ENCODE measurements at places on chromosomes 6 and 20.

DNA sequence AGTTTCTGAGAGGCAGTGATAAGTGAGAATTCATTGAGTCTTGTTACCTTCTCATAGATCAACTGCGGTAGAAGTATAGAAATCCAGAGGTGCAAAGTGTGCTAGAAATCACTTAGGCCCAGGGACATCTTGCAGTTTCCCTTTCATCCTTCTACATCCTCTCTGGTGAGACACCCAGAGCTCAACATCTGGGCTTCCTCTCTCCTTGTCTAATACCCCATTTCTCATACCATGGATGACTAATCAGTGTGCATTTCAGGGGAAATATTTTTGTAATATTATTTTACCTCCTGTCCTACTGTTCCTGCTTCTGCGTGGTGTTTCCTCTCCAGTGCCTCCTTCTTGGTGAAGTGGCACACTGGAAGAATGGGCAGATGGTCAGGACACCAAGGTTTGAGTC, 322.4 kb downstream of the TFAP2B start:
- no peak for DNase-seq

DNA sequence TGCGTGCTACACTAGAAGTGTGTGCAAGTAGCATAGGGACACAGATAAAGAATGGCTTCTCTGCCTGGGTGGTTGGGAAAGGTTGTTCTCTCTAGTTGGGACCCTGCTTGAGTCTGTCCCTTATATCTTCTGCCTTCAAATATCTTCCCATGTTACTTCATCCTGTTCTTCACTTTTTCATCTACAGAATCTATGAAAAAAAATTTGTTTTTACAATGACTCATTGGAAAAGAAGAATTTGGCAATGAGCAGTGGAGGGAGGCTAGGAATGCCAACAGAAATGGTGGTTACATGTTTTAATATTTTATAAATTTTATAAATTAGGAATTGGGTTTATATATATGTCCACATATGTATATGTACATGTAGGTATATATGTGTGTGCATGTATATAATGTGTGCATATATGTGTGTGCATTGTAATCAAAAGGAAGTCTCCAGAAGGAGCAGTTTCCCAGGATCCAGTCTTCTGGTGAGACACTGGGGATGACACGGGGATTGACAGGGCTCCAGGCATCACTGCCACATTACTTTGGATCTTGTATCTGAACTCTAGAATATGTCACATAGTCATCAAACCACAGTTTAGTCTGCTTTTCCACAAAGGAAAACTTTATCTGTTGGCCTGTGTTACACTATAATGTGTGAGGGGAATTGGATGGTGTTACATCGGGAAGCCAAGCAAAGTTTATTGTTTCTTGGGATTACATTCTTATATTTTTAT, 75.3 kb upstream of the RIPOR2 start:
- peak; percentile 47 for DNase-seq

GRCh38 chr6:29759457-29759856, 36.2 kb downstream of the HLA-F start:
- DNase-seq: no peak

DNA sequence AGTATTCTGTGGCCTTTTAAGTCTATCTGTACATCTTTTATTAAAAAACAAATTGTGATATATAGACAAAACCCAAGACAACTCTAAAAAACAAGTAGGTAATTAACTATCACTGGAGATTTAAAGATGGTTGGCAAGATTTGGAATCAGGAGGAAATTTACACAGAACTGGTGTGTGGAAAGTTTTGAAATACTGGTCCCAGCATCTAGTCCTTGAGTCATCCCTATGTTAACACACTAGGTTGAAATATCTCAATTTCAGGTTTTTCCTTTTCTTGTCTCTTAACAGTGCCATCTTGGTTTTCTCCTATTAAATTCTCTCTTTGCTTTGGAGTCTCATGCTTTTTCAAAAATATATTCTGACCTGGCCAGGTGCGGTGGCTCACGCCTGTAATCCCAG, 27.5 kb downstream of the SASH1 start:
- DNase-seq: peak; percentile 24

- DNase-seq: peak; percentile 87
Observed at GRCh38 chr20:63290677-63291472, 2.1 kb upstream of the COL20A1 start.
